ENCODE measurements at places on chromosomes 13 and 19.

DNA sequence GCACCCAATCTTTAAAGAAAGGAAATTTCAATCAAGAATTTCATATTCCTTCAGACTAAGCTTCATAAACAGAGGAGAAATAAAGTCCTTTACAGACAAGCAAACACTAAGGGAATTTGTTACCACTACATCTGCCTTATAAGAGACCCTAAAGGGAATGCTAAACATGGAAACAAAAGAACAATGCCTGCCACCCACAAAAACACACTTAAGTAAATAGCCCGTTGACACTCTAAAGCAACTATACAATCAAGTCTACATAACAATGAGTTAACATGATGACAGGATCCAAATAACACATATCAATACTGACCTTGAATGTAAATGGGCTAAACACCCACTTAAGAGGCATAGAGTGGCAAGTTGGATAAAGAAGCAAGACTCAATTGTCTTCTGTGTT is 1056.9 kb upstream of the ATXN8OS start:
- DNase-seq: no peak

DNA sequence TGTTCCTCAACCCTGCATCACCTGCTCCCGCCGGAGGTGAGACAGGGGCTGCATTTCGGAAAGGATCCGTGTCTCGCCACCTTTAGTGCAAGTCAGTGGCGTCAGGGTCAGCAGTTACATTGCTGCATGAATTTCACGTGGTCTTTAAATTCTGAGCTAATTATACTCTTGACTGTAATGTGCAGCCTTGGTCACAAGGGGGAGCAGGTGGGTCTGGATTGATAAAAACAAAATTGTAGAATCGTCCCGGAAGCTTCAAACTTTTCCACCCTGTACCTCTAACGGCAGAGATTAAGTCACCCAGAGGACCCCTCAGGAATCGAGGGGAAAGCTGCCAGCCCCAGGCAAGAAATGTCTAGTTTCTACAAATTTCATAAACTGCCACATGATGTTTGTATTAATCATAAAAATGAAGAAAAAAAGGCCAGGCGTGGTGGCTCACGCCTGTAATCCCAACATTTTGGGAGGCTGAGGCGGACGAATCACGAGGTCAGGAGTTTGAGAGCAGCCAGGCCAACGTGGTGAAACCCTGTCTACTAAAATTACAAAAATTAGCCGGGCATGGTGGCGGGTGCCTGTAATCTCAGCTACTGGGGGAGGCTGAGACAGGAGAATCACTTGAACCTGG is 20.2 kb downstream of the BBC3 start:
- DNase-seq: peak; percentile 62

GRCh38 chr13:89796196-89796595 is 1551.3 kb upstream of the MIR17HG start:
- no peak for DNase-seq

GRCh38 chr13:72884101-72884500 is 102.2 kb downstream of the PIBF1 start:
- DNase-seq: no peak

GRCh38 chr13:30222254-30222653 is 85.1 kb downstream of the KATNAL1 start:
- no peak for DNase-seq

- no peak for DNase-seq
Measured at GRCh38 chr13:39451301-39451700, 151.7 kb downstream of the LHFPL6 start.

Data from renal cortex interstitium (tissue), 15 donors.